Natural killer cell treated with Interleukin-12 subunit alpha and Interleukin-12 subunit beta and Interleukin-15 and Interleukin-18, amount 100 ng/mL, for 72 hours (primary cell): ENCODE measurements at places on chromosomes 11 and 22. TPM values are rescaled to one million over a fixed set of nuclear protein-coding genes. Genes with fewer than 3 reads are reported as not detected.

Gene SOX6
- not detected for total RNA-seq

Gene ART1
- total RNA-seq, result not detected

Gene TMPRSS13
- total RNA-seq, result 0.19 TPM

Gene MMP10
- not detected for total RNA-seq

Gene C11orf42
- total RNA-seq, result not detected

Gene OR4S2
- total RNA-seq, result not detected

Gene VPS26B
- 33.5 TPM for total RNA-seq

Gene A4GALT
- total RNA-seq, result 0.33 TPM
